ENCODE measurements at places on chromosomes 2 and 18.

DNA sequence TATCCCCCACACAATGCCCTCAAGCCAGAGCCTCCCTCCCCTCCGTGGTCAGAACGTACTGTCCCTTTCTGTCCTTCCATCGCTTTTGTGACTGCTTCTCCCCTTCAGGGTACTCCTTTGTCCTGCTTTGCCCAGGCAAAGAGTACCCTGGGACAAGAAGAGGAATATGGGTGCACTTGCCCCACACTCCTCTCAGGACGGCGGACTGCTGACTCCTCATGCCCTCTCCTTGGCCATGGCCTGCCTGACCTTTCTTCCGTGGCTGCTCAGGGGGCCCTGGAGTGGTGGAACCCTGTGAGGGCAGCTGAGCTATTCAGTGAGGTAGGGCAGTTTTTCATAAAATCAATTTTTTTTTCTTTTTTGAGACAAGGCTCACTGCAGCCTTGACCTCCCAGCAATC lies 18.7 kb downstream of the C2orf74 start:
- DNase-seq: no peak

DNA sequence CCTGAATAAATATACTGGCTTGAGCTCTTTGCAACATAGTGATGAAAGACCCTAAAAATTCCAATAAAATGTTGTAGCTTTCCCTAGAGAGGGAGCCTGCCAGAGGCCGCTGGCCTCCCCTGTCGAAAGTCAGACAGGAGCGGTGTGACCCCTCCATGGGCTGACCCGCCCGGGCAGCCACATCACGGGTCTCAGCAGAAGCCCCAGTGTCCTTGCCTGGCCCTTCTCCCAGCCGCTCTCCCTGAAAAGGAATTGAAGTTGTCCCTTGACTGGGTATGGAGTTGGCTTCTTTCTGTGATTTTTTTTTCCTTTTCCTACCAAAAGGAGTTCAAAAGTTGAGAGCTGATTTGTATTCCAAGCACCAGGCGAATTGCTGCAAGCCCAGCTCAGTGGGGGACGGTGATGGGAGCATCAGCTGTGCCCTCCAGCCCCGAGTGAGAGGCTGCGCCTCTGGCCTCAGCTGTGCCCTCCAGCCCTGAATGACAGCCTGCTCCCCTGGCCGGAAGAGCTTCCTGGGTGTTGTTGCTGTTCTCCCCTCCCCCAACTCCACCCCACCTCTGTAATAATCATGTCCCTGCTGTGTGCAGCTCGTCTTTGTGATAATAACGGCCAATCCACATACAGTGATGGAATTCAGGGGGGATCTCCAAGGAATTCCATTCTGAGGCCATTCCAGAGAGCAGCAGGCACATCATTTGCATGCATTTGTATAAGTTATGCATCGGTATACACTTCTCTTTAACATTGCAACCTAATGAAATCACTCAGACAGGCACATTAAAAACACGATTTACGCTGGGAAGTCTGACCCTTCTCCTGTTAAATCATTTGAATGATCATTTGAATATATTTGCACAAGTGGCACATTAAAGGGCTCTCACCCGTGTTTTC lies 501.0 kb downstream of the EIPR1 start:
- no peak for DNase-seq

- no peak for DNase-seq
These were observed 160.1 kb upstream of the RASGRP3 start for GRCh38 chr2:33316328-33316727.

DNA sequence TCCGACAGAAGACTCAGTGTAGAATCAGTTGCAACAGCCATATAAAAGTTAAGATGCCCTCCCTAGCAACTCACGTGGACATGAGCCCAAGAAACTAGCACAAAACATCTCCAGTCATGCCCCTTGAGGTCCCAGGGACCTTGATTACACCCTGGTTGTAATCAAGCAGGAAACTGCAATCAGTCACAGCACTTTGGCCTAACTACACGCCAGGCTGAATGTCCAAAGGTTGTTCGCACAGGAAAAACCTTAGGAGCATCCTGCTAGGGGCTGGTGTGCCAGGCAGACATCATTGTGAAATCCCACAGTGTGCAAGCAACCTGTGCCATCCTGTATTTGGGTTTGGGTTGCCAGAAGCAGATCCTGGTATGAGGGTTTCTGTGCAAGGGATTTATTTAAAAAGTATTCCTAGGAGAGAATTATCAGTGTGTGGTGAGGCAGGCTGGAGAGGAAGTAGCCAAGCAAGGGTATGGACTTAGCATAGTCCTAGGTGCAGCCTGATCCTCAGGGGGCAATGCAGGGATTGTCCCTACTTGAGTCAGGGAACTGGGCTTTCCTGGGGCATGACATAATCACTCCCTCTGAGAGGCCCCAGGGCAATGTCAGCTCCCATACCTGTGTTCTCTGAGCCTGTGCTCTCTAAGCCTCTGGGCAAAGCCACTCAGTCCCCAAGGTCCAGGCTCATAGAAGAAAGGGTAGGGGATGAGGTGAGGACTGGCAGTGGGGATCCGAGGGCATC lies 17.8 kb upstream of the SULT1C2 start:
- DNase-seq: no peak

- no peak for DNase-seq
These were observed 34.1 kb downstream of the ZNF407 start for GRCh38 chr18:74631623-74632350.

DNA sequence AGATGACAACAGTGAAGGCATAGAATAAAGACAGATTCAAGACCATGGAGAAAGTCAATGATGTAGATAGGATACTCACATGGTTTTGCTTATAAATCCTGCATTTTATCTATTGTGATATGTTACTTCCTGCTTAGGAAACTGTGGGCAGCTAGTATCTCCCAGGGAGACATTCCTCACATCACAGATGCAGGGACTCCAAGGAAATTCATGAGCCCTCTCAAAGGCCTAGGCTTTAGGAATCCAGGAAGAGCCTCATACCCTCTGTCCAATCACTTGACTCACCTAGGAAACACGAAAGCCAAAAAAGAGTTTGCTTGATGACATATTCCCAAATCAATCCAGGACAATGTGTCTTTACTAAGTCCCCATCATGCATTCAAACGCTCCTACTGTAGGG lies 247.8 kb upstream of the KLHL29 start:
- DNase-seq: no peak

DNA sequence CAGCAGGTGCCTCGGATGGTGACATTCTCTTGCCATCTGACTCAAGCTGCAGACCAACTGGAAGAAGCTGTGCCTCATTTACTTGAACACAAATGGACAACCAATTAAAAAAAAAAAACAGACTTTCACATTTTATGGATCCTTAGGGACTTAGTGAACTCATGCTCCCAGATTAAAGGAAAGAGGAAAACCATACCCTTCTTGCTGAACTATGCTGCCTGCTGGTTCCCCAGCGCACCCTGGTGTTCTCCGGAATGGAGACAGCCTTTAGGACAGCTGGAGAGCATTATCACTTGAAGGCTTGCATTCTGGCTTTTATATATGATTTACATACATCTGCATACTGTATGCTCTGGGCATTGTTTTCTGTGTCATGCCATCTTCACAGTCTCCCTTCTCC lies 370.7 kb downstream of the SLC4A3 start:
- no peak for DNase-seq
